Activated CD4-positive, alpha-beta memory T cell treated with anti-CD3 and anti-CD28 coated beads, Interleukin-2, amount 10 ng/mL, durations not matched to agents 7 days and 5 days (primary cell): ENCODE measurements at places on chromosomes 1 and 21.
A peak's percentile ranks its signal among the peaks of the same experiment; 100 is the strongest.

DNA sequence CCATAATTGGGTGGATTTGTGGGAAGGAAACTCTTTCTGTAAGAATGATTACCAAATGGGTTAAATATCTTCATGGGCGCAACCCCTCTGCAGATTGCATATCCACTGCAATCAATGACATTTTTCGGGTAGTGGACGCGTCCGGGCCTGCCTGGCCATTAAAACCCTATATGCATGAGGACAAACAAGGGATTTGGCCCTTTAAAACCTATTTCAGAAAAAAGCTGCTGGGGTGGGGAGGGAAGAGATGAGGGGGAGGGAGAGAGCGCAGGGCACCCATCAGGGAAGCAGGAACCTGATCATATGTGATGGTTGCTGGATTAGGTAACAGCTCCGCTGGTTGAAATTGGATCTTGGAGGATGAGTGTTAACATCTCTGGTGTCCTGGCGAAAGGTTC lies 228.8 kb downstream of the PBX1 start:
- no peak for DNase-seq

- no peak for DNase-seq
Measured at GRCh38 chr1:229665912-229666558, 40.0 kb downstream of the URB2 start.

DNA sequence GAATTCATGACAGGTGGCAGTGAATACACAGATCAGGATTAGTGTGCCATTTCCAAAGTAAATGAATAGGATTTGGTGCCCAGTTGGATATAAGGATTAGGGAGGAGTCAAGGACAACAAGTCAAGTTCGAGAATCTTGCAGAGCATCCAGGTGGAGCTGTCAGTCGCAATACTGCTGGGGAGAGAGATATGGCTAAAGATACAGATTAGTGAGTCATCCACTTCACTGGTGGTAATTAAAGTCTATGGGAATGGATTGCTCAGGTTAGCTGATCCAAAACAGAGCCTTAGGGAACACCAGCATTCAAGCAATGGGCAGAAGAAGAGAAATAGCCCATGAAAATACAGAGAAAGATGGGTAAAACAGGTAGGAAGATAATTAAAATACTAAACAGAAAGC lies 26.8 kb downstream of the BCAS2 start:
- no peak for DNase-seq

DNA sequence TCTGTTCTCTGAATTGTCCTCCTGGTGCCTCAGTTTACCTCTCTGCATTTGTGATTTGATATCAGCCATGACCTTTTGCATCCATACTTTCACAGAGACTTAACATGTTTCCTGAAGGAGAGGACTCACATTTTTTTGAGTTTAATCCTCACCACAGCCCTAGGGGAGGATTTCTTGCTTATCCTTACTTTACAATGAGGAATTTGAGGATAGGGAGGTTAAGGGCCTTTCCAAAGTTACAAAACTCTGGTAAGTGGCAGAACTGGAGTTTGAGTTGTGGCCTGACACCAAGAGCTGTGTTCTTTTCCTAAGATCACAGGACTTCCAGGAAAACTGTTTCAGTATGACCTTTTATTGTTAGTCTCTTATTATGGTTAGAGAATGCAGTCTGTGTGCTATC lies 34.2 kb downstream of the TNFRSF8 start:
- DNase-seq: no peak

DNA sequence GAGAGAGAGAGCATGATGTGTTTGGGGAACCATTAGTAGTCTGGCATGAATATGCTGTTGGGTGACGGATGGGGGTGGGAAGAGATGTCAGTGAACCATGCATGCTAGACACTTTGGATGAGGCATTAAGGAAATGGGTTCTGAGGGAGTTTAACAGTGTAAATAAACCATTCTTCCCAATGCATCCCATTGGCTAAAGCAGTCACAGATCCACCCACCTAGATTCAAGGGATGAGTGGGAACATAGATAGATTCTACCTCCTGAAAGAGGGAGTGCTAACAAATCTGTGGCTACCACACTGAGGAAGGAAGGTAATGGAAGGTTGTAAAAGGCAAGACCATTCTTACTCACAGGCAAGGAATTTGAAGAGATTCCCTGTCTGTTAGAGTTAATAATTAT lies 129.8 kb upstream of the CACNA1E start:
- no peak for DNase-seq

GRCh38 chr1:52542085-52542688 lies 10.7 kb downstream of the TUT4 start:
- no peak for DNase-seq

DNA sequence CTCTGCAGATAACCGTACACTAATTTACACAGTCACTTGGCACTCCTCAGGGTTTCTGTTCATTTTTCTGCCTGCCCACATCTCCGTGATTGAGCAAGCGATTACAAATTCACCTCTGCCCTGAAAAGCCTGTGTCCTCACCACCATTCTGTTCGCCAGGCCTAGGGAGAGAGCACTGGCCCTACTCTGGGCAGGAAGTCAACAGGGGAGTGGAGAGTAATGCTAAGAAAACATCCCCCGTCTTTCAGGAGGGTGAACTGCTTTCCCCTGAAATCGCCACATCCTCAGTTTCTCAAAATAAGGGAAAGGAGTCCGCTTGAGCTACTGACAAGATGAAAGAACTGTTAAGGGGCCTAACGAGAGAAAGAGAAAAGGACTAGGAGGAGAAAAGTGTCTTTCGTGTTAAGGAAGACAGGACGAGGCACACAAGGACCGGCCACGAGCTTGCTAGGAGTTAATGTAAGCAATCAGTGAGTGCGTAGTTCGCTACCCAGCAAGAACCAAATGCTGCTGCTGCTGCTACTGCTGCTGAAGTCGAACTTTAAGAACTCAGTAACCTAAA lies 632 bp downstream of the PEX19 start:
- peak; percentile 24 for DNase-seq

DNA sequence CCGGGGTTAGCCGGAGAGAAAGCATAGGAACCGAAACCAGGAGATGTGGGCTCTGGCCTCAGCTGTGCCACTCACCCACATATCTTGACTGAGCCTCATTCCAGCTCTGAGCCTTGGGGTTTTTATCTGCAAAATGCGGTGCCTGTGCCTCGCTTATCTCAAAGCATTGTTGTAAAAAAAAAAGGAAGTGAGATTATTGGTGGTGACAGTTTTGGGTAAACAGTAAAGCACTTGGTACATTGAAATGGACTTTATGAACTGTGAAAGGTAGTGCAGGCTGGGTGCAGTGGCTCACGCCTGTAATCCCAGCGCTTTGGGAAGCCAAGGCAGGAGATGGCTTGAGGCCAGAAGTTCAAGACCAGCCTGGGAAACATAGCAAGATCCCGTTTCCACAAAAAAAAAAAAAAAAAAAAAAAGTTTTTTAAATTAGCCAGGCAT lies 3.8 kb downstream of the PTAFR start:
- peak; percentile 62 for DNase-seq

DNA sequence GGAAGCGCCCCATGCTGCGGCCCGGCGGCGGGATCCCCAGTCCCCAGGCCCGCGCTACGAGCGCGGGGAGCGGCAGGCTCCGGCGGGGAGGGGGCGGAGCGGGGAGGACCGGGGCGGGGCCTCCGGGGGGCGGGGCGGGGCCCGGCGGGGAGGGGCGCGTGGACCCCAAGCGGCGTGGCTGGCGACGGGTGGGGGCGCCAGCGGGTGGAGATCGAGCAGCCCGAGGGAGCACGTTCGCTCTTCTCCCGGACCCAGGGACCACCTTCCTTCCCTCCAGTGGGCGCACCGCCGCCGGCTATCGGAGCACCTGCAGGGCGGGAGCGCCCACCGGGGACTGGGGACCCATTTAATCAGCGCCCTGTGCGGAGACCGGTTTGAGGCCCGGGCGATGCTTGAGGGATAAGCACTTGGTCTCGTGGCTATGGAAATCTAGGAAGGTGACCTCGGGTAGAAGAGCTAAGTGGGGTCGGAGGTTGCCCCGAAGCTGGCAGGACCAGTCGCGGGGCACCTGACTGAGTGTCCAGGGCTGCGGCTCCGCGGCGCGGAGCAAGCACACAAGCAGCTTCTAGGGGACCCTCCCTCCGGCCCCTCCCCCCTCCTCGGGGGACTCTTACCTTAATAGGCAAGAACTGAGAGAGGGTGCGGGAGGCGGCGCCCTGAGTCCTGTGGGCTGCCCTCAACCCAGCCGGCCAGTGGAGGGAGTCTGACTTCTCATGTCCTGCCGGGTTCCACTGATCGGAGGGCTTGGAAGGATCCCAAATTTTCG lies at the start of gene TSPAN2:
TSS of gene TSPAN2 (minus strand) at position 84 of the 766 bp plus-strand sequence. CDS start at position 13, 71 bp downstream.
- peak; percentile 53 for DNase-seq

- no peak for DNase-seq
Measured at GRCh38 chr1:91120421-91120820, 98.6 kb upstream of the ZNF644 start.

DNA sequence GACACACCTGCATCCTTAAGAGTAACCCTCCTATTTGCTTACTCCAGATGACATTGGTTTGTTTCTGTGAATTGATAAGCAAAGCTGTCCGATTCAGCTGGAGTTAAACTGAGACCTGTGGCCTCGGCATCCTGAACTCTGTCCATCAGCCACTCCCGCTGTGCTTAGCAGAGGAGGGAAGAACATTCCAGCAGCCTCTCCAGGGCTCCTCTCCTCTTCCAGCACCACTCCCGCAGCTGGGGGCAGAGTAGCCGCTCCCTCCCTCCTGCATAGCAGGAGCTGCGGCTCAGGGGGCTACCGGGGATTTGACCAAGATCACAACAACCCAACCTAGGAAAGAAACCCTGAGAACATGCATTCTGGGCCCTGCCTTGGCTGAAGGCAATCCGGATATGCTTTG lies 8.8 kb downstream of the LRRC38 start:
- DNase-seq: no peak

- no peak for DNase-seq
Measured at GRCh38 chr1:183884526-183884925, 79.6 kb downstream of the RGL1 start.

DNA sequence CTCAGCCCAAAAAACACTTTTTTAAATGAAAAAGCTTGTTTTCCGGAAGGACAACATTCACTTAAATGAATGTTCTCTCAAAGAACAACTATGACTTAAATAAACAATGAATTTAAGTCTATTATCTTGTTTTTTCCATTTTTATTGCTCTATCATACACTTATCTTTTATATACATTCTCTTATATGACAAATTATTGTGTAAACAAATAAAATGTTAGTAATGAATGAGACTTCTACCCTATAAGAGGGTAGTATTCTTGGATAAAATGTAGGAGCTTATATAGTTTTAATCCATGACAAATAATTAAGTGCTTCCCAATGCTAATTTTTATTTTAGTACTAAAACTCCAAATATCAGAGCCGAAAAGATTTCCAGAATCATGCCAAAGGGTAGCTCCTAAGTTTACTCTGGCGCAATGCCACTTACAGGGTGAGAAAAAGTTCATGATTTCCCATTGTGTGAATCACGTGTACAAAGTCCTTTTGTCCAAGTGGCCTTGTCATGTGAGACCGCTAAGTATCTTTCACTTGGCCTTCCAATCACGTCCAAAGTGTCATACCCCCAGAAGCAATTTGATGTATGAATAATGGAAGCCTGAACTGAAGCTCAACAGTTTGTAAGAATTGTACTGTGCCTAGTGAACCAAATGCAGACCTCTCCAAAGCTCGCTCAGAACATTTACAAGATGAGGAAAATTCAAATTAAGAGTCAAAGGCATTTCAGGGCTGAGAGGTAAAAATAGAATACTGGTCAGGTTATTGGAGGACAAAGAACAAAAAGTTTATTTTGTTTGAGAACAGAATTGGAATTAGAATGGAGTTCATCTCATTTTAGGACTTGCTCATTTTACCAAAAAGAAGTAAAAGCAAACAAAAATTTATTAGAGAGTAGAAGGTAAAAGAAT lies 56.6 kb upstream of the C1orf21 start:
- no peak for DNase-seq

- DNase-seq: no peak
Measured at GRCh38 chr1:92817137-92817697, 14.6 kb upstream of the RPL5 start.

GRCh38 chr1:3219005-3219790 lies 150.2 kb downstream of the PRDM16 start:
- DNase-seq: no peak

- no peak for DNase-seq
Measured at GRCh38 chr1:46642115-46642680, 25.6 kb upstream of the MOB3C start.

DNA sequence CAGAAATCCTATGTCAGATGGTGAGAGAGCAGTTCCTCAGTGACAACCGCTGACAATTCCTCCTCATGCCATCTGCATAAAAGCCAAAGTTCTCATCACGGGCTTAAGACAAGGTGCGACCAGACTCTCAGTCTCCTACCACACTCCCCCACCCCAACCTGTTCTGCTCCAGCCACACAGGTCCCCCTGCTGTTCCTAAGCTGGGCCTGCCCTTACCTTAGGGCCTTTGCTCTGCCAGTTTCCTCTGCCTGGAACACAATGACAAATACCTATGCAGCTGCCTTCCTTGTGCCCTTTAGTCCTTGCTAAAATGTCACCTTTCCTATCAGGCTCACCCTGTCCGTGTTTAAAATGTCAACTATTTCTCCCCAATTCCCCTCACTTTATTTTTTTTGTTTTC lies 382.2 kb downstream of the NTNG1 start:
- DNase-seq: no peak

DNA sequence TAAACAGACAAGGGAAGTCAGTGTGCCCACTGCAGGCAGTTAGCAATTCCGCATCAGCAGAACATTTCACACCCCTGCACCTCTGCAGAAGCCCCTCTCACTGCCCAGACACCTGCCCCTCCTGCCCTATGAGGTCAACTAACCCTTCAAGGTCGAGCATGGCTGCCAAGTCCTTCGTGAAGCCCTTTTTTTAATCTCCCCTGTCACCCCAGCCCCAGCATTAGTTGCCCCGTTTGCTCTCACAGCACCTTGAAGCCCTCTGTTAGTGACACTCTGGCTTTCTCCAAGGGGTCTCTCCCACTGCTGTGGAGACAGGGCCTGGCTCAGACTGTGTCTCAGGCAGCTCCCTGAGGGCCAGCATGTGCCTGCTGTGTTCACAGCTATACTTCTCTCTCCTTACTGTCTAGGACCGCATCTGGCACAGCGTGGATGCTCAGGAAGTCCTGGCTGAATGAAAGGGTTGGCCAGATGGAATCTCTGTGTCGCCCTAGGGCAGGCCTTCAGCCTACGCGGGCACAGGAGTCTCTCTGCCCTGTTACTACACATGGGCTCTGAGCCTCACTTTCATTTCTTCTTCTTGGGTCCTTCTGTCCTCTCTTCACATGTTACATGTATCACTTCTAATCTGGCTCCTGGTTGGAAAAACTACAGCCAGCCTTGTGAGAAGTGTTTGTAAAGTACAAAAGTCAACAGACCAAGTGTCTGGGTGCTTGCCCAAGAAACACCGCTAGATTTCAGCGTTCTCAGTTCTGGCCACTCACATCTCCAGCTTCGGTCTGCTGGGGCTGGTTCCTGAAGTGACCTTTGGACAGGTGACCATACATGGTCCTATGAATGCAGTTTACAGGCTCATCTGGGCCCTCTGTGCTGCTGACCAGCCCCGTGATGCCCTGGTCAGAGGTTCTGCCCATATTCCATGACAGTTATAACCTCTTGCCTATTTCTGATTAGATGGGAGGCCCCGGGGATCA lies 19.7 kb downstream of the SLC2A1 start:
- DNase-seq: no peak

- DNase-seq: no peak
Measured at GRCh38 chr1:31488528-31488927, 75.5 kb downstream of the SERINC2 start.
